Kidney (tissue), 22 donors: ENCODE measurements at places on chromosomes 4 and X. TPM values are rescaled to one million over a fixed set of nuclear protein-coding genes. Genes with fewer than 3 reads are reported as not detected.

DNA sequence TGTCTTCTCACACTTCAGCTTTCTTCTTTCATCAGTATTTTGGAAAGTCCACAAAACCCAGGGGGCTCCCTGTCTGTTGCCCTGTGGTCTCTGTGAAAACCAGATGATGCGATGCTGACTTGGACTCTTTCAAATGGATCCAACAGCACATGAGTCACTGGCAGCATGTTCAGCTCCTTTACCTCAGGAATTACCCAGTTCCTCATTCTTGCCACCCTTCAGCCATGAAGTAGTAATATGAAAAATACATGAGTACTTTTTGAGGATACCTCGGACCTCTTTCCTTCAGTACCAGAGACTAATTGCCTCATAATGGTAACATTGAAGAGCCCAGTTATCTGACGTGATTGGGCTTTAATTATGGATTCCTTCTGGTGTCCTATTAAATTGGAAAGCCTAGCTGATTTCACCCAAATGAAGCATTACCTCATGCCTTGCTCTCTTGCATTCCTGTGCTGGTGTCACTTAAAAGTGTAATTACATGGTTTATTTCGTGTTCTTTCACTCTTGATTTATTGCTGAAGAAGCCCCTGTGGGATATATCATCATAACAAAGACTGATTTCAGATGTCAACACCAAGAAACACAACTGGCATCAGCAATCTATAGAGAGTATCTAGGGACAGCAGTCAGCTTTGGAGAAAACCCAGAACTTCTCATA lies 63.4 kb downstream of the NFKB1 start:
- no peak for DNase-seq

GRCh38 chr4:23999714-24000469 lies 110.0 kb upstream of the PPARGC1A start:
- DNase-seq: no peak

- DNase-seq: no peak
Measured at GRCh38 chr4:5218376-5219069, 167.2 kb downstream of the STK32B start.

DNA sequence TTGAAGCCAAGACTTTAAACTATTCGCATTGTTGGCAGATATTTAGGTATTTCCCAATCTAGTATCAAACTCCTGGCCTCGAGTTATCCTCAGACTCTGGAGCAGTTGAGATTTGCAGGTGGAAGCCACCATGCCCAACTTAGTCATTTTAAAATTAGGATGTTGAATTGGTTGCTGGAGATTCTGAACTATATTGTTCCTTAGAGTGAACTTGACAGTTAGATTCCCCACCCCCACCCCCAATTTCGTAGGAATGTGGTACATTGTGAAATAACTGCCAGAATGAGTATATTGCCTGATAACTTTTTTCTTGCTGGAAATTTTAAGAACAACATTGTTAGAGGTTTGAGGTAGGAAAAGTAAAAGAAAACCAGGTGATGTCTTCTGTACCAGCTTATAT lies 2.3 kb downstream of the NOCT start:
- no peak for DNase-seq

- no peak for DNase-seq
Measured at GRCh38 chr4:74230902-74231499, 73.1 kb downstream of the MTHFD2L start.

Gene MAGEC3
- not detected for total RNA-seq

Gene XG
- 0.50 TPM for total RNA-seq
